ENCODE measurements at places on chromosomes 7 and 10.
A peak's percentile ranks its signal among the peaks of the same experiment; 100 is the strongest.

DNA sequence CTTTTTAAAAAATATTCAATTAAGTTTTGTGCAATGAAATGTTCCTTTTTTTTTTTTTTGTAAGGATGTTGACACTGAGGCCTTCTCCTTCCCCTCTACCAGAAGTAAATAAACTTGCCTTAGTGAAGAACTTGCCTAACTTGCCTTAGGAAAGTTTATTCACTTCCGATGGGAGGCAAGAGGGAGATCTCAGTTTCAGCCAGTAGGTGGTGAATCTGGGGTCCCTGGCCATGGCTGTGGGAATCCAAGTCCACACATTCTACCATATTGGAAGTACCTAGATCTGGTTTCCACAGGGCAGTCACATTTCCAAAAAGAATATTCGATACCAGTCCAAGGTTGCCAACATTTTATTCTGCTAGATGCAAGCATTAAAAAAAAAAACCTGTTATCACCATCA is 270.9 kb downstream of the CCSER2 start:
- DNase-seq: no peak

- peak; percentile 43 for DNase-seq
Measured at GRCh38 chr10:58291538-58292174, 22.7 kb downstream of the CISD1 start.

- no peak for DNase-seq
Measured at GRCh38 chr10:131760416-131761166, 140.2 kb upstream of the PPP2R2D start.

DNA sequence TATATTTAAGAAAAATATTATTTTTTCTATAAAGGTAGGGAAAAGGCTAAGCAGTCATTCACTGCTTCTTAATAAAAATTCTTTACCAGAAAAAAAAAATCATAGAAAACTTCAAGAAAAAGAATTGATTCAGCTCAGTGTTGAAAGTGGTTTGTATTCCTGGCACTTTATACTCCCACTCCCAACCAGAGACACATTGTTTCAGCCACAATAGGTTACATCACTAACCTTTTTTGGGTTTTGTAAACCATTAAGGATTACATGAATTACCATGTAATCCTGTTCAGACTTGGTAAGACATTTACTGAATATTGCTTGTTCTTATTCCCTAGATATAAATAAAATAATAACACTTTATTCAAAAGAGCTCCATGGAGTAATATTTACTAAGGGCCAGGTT is 46.6 kb downstream of the MINPP1 start:
- DNase-seq: no peak

DNA sequence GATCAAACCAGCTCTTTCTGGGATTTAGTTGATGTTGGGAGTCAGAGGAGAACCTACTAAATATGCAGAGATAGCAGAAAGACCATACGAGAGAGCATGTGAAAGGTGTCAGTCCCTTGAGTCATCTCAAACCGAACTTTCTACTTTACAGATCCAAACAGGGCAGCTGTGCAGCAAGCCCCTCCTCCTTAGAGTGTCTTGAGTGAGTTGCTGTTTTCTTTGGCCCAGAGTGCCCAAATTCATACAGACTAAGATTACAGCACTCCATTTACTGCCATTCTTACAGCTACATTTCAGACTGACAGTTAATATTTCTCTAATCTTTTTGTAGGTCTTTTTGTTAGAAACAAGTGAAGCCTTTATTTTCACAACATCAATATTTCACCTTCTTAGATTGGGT is 53.4 kb downstream of the NRCAM start:
- DNase-seq: no peak

DNA sequence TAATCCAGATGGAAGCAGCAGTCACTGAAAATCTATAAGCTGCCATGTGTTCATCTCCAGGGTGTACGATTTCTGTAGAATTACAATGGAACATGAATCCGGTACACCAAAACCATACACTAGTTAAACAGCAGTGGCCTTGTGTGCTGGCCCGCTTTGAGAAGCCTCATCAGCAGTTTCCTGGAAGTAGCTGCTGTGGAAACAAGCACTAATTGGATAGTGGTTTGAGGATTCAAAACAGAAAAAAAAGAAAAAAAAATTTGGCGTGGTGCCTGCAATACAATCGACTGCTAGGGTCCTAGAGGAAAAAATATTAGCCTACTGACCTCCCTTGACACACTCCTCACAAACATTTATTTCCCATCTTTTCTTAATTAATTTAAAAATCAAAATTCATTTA is 545.9 kb downstream of the SORCS1 start:
- no peak for DNase-seq

- DNase-seq: no peak
Measured at GRCh38 chr10:100734295-100735086, 10.9 kb upstream of the PAX2 start.

DNA sequence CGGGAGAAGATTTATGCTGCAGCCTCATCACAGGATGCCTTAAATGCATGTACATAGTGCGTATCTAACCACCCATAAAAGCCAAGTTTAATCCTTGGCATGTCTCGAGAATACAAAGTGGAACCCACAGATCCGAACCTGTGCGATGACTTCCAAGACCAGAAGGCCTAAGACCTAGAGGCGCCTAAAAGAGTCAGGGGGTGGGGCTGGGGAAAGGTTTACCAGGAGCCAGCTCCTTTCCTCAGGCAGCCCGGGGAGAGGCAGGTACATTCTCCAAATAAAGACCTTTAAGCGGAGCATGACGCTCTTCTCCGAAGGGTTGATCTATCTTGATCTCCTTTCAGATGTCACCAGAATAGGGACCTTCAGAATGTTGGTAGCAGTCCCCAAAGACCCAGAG is 9.7 kb downstream of the SP8 start:
- no peak for DNase-seq

DNA sequence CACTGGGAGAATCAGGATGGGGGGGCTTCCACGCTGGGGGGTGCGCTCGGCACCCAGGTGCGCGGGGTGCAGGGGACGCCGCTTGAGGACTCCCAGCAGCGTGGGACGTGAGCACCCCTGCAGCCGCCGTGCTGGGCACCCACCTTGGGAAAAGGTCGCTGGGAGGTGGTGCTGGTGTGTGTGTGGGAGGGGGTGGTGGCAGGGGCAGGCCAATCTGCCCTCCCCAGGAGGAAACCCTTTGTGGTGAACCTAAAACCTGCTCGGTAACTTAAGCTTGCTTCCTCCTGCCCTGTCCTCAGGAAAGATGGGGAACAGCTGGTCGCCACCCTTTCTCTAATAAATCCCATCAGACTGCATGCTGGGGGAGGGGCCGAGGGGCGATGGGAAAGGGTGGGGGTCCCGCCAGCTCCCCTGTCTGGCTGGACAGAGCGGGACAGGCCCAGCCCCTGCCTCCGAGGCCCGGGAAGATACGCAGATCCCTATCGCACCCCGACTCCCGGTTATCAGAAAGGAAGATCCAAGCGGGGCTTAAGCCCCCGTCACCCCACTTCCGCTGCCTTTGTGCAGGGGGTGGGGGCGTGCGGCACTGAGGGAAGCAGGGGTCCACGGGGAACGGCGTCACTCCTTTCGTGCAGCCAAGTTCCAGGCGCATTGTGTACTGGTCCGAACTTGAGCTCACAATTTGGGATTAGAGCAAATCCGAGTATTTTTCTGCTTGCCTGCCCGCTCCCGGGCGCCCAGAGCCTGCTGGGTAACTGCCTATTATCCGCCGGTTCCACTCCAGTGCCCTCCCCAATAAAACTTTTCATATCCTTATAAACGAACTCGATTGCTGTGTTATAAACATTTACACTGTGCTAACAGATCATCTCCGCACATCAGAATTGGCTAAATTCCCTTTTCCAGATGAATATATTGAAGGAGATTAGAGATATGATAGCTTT is 64.6 kb downstream of the UNCX start:
- DNase-seq: no peak

- peak; percentile 62 for DNase-seq
Measured at GRCh38 chr10:84138478-84139125, 707 bp upstream of the GHITM start.

GRCh38 chr10:103752680-103753248 is 102.6 kb downstream of the SH3PXD2A start:
- DNase-seq: peak; percentile 25

- no peak for DNase-seq
Measured at GRCh38 chr10:57186201-57186600, 825.1 kb upstream of the ZWINT start.

GRCh38 chr7:91089382-91089963 is 174.8 kb upstream of the FZD1 start:
- DNase-seq: peak; percentile 6

DNA sequence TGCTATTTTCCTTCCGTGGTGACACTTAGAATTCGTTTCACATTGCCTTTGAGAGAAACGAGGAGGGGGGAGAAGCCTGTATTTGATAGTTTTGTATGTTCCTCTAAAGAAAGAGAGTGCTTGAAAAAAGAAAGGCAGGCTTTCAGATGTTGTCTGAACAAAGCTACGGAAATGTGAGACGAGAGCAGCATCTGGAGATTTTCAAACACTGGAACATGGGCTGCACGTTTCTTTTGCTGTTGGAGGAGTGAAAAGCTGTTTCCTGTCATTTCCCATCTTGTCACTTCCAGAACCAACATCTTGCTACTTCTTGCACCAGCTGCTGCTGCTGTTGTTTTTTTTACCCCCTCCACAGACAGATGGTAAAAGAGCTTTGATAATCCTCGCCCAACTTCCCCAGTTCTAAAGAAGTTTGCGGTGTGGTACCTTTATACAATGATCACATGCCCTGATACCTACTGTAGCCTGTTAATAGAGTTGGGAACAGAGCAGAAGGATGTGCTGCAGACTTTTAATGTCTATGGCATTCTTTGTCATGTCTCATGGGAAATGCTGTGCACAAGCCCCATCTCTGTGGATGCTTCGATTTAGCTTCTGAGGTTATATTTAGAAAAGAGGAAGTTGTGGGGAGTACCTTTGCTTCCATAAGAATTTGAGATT is 408.1 kb downstream of the AUTS2 start:
- no peak for DNase-seq

DNA sequence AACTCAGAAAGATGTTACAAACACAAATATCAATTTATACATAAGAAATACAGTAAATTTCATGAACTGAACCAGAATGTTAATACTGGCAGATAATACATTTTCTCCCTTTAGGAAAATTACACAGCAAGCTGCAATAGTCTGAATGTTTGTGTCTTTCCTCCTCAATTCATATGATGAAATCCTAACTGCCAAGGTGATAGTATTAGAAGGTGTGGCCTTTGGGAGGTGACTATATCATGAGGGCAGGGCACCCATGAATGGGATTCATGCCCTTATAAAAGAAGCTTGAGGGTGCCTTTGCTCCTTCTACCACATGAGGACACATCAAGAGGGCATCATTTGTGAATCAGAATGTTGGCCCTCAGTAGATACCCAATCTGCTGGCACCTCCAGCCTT is 64.3 kb upstream of the GPR22 start:
- no peak for DNase-seq

DNA sequence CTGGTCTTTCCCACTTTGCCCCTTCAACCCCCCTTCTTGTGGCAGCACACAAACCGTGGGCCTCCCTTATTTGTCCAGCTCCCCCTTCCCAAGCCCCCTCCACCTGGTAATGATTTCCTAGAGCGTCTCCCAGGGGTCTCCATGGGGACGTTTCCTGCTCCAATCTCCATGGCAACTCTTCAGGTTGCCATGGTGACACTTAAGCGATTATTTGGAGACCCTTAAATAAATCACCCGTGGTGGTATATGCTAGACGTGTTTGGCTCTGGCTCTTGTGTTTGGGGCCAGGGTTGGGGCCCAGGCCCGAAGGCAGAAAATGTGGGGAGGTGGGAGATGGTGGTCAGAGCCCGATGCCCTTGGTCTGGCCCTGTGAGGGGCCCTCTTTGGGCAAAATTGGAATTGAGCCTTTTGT is 41.1 kb upstream of the DLG5 start:
- no peak for DNase-seq

DNA sequence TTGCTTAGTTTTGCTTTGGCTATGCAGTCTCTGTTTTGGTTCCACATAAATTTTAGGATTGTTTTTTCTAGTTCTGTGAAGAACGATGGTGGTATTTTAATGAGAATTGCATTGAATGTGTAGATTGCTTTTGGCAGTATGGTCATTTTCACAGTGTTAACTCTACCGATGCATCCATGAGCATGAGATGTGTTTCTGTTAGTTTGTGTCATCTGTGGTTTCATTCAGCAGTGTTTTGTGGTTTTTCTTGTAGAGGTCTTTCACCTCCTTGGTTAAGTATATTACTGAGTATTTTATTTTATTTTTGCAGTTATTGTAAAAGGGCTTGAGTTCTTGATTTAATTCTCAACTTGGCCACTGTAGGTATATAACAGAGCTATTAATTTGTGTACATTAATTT is 78.2 kb upstream of the ZNF92 start:
- peak; percentile 6 for DNase-seq

DNA sequence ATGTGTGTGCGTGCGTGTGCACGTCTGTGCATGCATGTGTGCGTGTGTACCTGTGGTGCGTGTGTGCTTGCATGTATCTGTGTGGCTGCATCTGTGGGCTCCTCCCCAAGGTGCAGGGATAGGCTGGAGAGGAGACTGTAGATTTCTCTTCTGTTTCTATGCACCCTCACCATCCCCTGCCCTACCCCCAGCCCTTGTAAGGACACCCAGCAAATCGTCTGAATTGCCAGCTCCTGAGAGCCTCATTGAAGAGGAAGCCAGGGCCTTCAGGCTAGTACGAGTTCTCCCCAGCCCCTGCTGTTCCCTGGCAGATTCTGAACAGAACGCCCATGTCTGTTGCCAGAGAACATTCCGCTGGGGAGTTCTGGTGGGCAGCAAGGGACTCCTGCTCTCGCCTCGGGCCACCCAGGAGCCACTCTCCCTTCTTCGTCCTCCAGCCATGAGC is 17.0 kb upstream of the TRIM8 start:
- DNase-seq: no peak

DNA sequence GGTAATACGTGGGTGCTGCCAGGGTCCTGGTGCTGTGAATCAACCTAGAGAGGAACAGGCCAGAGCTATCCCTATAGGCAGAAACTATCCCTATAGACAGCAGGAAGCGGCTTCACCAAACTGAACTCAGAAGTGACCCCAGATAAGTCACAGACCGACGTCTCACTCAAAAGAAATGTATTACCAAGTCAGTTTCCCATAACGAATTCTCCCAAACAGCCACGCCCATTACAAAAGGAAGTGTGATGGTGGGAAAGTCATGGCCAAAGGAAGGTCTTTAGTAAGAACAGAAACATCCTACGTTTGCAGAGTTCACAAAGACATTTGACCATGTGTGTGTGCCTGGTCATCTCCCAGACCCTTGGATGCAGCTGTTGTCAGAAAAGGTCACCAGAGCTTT is 470.8 kb upstream of the ADARB2 start:
- DNase-seq: no peak
